Peyer's patch (tissue), 4 donors: ENCODE measurements at places on chromosomes 6 and 20.
A peak's percentile ranks its signal among the peaks of the same experiment; 100 is the strongest.

DNA sequence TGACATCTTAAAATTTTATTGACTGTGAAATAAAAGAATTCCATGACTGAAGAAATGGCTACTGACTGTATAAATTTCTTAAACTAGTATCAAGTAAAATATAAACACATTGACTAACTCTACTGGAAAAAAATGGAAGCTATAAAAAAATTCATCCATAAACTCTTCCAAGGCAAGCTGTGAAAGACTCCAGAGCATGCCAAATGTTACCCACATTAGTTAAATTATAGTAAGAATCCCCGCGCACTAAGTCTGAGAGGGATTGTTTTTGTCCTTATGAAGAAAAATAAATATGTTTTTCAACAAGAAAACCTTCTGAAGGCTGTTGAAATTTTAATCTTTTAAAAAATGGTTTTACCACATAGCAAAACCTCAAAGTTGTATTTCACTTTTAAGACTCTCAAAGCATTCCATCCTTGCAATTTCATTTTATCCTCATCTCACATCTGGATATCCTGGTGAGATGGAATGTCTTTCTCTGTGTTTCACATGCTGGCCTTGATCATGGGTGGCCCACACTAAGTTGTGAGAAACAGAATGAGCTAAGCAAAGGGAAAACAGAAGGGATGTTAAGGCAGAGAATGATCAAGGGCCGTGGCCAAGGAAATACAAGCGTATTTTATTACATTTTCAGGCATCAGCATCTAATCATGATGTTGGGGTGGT lies 732.5 kb downstream of the KIF16B start:
- DNase-seq, result no peak

GRCh38 chr6:129607581-129608186 lies 102.3 kb downstream of the ARHGAP18 start:
- DNase-seq, result no peak

DNA sequence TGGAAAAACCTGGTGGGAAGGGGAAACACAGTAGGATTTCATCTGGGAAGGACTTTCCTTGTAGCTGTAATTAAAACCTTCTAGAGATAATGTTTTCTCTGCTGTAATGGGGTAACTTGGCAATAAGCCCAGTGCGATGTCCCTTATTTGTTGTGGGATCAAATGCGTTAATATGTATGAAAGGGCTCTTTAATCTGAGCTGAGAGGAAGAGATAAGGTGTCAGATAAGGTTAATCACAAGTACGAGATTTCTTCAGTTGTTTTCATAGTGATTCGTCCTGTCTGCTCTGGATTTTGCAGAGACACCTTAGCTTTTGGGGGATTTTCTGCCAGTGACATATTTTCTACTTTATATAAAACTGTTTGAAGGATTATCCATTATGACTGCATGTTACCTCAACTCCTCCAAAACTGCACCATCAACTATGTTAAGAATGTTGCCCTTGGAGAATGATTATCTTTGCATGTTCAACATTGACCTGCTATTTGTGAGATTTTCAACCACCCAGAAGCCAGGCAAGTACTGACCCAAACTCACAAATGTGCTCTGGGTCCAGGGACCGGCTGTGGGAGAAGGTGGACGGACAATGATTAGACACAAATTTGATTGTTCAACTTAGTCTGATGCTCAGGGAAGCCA lies 21.2 kb upstream of the ELOVL5 start:
- DNase-seq, result no peak

DNA sequence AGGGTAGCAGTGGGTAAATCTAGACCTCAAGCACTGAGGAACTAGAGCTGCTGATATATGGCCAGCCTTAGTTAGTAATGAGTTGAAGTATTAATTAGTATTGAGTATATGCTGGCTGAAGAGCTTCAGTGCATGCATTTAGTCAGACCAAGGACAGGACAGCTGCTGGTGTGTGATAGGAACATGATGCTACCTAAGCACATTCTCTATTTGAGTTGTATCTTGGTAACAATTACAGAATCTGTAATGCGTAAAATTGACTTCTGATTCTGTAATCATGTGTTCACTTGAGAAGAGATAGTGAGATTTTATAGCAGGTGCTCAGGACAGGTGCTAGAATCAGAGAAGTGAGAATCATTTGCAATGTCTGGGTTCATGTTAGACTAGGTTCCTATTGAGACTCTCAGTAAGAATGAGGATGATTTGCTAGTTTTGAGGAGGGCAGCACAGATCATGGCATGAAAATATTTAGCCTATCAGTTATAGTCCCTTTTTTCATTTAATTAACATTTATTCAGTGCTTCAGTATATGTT lies 369.4 kb upstream of the HS3ST5 start:
- no peak for DNase-seq

GRCh38 chr6:6284221-6284966 lies 36.1 kb downstream of the F13A1 start:
- no peak for DNase-seq

GRCh38 chr20:39263076-39263475 lies 300.9 kb downstream of the DHX35 start:
- DNase-seq, result no peak

DNA sequence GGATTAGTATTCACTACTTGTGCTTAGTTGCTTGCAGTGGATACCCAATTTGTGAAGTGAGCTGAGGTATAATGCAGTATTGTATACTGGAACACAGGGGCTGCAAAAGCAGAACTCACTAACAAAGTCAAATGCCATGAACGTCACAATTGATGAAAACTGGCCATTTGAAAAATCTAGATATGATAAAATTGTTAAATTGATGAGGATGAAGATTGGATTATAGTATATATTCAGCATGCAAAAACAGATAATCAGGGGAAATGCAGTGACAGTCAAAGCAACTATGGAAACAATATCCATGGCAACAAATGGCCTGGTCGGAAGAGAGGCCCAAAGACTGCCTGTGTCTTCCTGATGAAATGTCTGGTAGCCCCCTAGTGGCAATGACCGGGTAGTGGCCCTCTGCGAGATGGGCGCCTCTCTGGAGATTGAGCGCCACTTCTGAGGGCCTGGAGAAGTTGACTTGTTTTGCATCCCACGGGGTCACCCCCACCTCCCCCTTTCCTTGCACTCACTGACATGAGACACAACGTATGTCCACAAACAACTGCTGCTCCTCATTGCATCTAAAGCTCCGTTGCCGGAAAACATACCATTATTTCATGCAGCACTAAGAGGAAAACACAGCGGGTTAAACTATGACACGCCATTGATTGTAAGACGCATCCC lies 43.6 kb downstream of the C6orf15 start:
- peak; percentile 74 for DNase-seq

DNA sequence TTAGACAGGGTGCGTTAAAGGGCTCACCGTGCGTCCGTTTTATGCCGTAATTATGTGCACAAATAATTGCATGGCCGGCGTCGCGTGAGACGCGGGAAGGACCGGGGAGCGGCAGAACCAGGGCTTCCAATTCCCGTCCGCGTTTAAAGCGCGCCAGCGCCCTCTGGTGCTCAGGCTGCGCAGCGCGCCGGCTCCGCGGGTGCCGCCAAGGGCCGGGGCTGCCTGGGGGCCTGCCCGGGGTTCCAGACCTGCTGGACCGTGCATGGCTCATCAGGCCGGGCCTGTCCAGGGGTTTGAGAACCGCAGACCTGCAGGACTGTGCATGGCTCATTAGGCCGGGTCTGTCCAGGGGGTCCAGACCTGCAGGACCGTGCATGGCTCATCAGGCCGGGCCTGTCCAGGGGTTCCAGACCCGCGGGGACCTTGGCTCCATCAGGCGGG lies 369.0 kb downstream of the THBS2 start:
- DNase-seq, result peak; percentile 86

DNA sequence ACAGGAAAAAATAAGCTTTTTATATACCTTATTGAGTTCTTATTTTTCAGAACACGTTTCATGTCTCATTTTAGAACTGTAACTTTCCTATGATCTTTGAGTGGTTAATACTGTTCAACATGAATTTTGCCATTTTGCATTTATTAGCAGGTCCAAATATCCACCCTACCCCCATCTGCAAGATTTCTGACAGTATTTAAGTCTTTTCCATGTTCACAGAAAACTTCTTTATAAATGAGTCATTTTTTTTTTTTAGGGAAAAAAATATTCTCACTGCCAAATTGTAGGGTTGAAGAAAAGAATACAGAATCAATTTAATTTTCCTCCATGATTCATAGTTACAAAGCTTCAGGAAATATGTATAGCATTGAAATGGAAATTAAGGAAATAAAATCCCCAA lies 101.8 kb downstream of the COL21A1 start:
- DNase-seq, result no peak

DNA sequence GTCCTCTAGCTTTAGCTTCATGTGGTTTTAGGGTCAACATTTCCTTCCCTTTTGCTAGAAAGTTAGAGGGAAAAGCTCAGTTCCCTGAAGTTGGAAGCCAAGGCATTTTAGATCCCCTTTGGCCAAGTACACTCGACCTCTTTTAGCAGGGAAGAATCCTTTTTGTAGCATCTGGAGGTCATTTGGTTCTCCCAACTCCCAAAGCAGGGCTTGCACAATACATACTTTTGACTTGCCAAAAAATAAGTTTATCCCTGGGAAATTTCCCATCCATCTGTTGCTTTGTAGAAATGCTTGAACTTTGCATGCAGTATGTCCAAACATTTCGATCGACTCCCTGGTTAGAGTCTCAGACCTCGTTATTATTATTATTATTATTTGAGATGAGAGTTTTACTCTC lies 4.6 kb upstream of the EDEM2 start:
- DNase-seq, result no peak

- DNase-seq, result no peak
Measured at GRCh38 chr20:17671011-17671410, 11.0 kb downstream of the RRBP1 start.

DNA sequence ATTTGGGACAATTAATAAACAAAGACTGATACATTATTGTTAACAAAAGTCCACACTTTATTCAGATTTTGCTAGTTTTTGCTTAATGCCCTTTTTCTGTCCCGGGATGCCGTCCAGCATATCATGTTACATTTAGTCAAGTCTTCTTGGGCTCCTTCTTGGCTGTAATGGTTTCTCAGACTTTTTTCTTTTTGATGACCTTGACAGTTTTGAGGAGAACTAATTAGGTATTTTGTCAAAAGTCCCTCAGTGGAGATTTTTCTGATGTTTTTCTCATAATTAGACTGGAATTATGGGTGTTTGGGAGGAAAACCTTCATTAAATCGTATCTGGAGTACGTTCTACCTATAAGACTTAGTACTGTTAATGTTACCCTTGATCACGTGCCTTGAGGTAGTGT lies 177.2 kb downstream of the MCHR2 start:
- no peak for DNase-seq

DNA sequence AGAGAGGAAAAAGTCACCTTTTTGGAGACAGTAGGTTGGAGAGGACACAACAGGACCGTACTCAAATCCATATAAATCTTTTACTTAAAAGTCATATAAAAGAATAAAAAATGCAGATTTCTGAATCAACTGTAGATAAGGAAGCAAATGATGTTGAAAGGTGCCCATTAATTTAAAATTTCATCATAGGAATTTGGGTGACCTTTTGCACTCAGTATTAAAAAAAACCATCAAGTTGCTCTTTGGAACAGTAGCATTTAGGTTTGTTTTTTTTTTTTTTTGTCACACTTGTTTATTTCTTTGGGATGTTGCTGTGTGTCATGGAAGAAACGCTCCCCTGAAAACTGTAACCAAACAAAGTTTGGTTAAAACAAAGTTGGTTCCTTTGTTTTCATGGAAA lies 20.9 kb upstream of the LRRN4 start:
- no peak for DNase-seq

- DNase-seq, result no peak
Measured at GRCh38 chr6:17427617-17428016, 34.2 kb downstream of the CAP2 start.

DNA sequence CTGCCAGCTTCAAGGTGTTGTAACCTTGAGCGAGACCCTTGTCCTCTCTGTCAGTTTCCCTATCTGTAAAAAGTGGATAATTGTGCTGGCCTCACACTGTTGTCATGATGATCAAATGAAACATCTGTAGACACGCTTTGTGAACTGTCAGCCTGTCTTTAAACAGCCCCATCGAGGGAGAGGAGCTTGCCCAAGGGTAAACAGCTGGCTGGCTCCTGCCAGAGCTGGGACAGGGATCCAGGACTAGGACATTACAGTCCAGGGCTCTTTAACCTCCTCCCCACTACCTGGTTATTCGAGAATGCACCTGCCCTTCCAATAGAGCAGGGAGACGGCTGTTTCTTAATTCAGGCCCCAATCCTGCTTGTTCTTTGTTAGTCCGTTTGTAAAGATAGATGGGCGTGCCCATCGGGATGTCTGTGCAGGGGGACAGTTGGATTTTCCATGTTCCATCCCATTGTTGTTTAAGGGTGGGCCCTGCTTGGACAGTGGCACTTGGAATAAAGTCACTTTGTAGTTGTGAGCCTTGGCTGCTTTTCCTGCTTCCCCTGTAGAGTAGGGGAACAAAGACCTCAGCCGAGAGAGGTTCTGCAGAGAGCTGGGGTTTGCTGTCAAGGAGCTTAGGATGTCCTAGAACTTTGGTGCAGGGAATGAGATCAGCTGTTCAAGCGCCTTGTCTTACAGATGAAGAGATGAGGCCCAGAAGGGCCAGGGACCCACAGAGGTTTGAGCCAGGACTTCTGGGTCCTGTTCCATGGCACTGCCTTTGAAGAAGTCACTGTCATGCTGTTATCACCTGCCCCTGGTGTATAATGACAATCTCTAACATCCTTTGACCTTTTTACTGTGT lies 77.9 kb upstream of the MYL9 start:
- no peak for DNase-seq

DNA sequence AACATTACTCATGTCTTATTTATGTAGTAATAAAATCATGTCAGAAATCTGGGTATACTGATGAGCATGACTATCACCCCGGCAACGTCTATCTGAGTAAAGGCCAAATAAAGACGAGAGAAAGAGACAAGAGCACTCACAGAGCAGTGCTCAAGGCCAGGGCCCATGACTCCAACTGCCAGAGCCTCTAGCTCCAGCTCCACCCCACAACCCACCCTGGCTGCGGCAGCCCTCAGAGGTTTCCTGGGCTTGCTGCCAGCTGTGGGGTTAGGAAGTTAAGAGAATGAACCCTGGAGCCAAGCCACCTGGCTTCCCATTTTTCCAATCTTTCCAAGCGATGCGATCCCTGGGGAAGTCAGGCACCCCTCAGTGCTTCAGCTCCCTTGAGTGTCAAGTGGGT lies 92.0 kb upstream of the PAX1 start:
- no peak for DNase-seq

DNA sequence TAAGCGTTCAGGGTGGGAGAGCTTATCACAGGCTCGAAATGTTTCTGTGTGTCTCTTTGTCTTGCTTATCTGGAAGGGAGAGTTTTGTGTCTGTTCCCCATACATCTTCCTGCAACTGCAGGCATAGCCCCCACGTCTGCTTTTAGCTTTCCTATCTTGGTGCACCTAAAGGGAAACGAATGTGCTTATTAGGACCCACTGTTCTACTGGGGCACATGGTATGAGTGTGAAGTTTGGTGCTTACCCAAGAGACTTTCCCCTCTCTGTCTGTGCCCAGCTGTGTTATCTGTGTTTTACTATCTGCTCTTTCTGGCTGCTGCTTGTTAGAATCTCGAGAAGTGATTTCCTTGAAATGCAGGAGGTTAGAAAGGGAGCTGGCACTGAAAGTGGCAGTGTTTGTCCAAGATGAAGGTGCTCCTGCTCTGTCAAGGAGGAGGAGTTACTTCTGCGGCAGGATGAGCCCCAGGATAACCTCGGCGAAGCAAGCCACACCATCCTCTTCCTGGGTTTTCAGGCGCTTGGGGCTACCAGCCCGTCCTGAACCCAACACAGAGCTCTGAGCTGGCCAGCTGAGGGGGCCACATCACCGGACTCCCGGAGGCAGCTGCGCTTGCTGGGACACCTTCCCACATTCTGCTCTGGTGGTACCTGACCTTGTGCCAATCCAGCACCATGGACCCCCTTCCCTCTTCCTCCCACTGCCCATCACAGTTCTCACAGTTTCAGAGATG lies 23.4 kb downstream of the DYNLT1 start:
- no peak for DNase-seq
